ENCODE measurements at places on chromosomes 7 and 10. TPM values are rescaled to one million over a fixed set of nuclear protein-coding genes. Genes with fewer than 3 reads are reported as not detected.

HOXA6 gene
- total RNA-seq = not detected

MMRN2 gene
- total RNA-seq = not detected

KLLN gene
- total RNA-seq = 0.17 TPM

ADGRA1 gene
- total RNA-seq = not detected

IGF2BP3 gene
- 0.54 TPM for total RNA-seq

LHPP gene
- 17.7 TPM for total RNA-seq

ANKRD7 gene
- total RNA-seq = 0.29 TPM

MMP21 gene
- total RNA-seq = not detected

All from activated naive CD4-positive, alpha-beta T cell treated with anti-CD3 and anti-CD28 coated beads for 36 hours (primary cell).